Pulmonary artery endothelial cell (primary cell): ENCODE measurements at places on chromosomes 6 and 20. TPM values are rescaled to one million over a fixed set of nuclear protein-coding genes. Genes with fewer than 3 reads are reported as not detected.

DNA sequence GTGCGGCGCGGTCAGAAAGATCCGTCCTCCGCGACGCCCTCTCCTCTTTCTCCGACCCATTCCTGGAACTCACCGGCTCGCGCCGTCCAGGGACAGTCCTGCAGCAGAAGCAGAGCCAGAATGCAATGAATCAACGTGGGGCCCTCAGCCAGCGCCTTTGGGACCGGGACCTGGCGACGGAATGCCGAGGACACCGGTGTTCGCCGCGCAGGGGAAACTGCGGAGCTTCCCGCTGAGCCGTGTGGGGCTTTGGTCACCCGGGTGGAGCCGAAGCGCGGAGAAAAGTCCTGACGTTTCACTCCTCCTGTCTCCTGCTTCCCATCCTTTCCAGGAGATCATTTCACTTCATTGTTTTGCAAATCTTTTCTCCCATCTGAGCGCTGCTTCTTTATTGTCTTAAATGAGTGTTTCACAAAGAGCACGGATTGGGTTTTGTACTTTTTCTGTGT, 26.5 kb downstream of the ULBP1 start:
- no peak for DNase-seq

DNA sequence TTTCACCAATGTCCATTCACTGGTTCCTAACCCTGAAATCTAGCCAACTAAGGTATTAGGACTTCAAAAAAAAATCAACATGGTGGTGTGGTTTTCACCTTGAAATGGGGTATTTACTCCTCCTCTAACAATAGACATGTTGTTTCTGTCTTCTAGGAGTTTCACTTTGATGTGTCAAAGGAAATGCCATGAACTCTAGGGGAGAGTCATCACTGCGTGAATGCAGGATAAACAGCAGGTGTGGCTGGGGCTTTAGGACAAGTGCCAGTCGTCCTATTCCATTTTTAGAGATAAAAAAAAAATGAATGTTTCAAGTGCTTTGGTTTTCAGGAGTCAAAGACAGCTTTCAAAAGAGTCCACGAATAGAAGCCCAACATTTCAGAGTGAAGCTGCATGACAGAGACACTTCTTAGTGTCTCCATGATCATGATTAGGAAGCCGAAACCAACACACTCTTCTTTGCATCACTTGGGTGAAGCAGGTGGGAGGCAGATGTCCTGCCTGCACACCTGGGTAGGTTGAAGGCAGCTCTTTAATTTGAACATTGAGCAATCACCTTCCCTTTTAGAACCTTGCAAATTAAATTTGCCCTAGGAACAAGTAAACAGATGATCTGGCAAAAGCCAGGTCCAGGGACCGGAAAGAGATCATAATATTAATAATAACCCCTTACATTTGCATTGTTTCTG, 328.5 kb upstream of the PRDM1 start:
- no peak for DNase-seq

TFEB gene
- 3.8 and 4.4 TPM in 2 replicates for total RNA-seq

- DNase-seq: no peak
These were observed 8.8 kb upstream of the CD83 start for GRCh38 chr6:14108571-14109410.

DNA sequence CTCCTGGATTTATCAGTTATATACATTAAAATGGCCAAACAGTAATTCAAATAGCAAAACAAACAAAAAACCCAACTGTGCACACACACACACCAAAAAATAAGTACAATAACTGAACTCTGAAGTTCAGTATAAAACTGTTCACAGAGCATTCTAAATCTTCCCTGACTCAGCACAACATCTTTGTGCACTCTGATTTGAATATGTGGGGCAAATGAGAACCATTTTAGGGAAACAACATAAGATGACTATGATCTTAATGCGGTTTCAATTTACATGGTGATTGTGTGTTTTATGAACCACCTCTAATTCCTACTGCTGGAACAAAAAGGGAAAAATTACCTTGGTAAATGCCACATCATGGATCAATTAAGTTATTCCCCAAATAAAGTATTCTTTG, 41.7 kb downstream of the PLAGL1 start:
- no peak for DNase-seq

TMEM63B gene
- 14.0 and 21.8 TPM in 2 replicates for total RNA-seq

GRCh38 chr6:47027315-47027714, 14.8 kb downstream of the ADGRF1 start:
- DNase-seq: no peak

GRCh38 chr6:107698146-107698545, 126.0 kb downstream of the SCML4 start:
- no peak for DNase-seq

GRCh38 chr20:19802492-19803158, 44.6 kb downstream of the RIN2 start:
- no peak for DNase-seq

LBP gene
- total RNA-seq: 0.07 TPM in 1 of 2 replicates, not detected in the other

FERMT1 gene
- 1.1 and 2.2 TPM in 2 replicates for total RNA-seq

- DNase-seq: no peak
These were observed 109.8 kb downstream of the JAG1 start for GRCh38 chr20:10563935-10564492.

LAMP5 gene
- total RNA-seq: 0.14 and 0.59 TPM in 2 replicates

DNA sequence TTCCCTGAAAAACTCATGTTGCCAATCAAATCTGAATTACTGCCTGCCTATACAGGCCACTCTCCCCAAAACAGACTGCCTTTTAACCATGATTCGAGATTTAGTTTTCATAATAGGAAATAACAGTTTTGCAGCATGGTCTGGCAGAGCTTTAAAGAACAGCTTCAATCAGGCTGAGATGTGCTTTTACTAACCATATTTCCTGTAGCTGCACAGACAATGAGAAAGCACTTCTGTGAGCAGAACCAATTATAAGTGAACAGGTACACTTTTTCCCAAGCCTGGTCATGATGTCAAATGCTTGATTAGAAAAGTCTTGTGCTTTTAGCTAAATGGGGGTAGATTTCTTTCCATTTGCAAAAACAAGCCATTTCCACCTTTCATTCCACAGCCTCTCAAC, 108.2 kb downstream of the THEMIS start:
- DNase-seq: no peak

DNA sequence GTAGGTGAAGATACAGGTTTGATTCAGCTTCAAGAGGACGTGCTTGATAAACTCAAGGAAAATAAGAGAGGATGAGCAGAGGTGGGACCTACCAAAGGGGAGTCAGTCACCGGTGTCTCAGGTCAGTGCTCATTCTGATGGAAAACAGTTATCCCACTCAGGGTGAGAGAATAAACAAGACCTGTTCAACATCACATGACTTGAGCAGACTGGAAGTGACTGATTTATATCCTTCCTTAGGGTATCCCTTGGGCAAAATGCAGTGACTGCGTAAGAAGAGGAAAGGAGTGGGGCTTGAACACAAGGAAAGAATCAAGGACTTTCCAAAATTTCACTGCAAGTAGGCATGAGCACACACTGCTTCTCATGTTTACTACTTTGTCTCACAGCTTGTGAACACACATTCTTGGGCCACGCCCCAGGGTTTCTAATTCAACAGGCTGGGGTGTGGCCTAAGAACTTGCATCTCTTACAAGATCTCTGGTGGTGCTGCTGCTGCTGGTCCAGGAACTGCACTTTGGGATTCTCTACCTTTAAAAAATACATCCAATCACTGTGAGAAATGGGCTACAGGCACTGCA, 11.6 kb downstream of the CST3 start:
- DNase-seq: no peak

DOK5 gene
- total RNA-seq: 13.5 and 20.3 TPM in 2 replicates

SLC25A27 gene
- total RNA-seq: 0.66 and 1.9 TPM in 2 replicates

KCNG1 gene
- 0.40 and 1.3 TPM in 2 replicates for total RNA-seq

- DNase-seq: no peak
These were observed 25.6 kb downstream of the INSM1 start for GRCh38 chr20:20393207-20394120.

CST5 gene
- total RNA-seq: not detected in 2 replicates

- DNase-seq: no peak
These were observed 81.2 kb upstream of the SASH1 start for GRCh38 chr6:148261470-148261869.

GRCh38 chr6:28558629-28559028, 32.9 kb downstream of the GPX5 start:
- DNase-seq: no peak

GMPR gene
- total RNA-seq: 32.3 and 36.5 TPM in 2 replicates

PHACTR1 gene
- 5.8 and 7.0 TPM in 2 replicates for total RNA-seq
